ENCODE measurements at places on chromosomes 2 and 18.
A peak's percentile ranks its signal among the peaks of the same experiment; 100 is the strongest.

DNA sequence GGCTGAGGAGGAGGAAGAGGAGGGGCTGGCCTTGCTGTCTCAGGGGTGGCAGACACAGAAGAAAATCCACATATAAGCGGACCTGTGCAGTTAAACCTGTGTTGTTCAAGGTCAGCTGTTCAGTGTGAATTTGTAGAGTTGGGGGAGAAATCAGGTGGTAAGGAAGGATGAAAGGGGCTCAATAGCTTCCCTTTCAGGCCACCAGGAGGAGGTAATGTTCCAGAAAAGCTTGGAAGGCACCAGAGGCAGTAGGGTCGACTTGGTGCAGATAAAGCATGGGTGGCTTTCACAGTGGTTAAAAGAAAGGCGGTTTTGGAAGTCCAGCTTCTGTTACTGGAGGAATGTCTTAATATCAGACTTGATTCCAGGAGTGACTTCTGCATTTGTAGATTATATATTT is 167.4 kb downstream of the THSD7B start:
- DNase-seq = no peak

- DNase-seq = peak; percentile 36
Measured at GRCh38 chr2:231687133-231687852, 21.0 kb upstream of the PTMA start.

DNA sequence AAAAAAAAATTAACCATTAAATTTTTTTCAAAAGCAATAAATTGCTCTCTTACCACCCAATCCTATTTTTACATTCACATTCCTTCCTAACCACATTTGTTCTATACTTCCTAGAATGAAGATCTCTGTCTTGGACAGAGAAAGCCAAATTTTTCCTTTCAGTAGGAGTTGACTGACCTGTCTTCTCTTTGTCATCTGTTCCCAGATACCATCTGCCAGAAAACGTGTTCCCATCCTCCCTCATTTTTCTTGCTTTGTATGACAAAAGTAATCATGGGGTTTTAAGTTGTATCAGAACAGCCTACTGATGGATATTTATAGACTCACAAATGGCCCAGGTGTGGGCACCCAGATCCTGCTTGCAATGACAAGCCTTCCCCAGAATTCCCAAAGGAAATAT is 182.1 kb downstream of the CYP26B1 start:
- no peak for DNase-seq

DNA sequence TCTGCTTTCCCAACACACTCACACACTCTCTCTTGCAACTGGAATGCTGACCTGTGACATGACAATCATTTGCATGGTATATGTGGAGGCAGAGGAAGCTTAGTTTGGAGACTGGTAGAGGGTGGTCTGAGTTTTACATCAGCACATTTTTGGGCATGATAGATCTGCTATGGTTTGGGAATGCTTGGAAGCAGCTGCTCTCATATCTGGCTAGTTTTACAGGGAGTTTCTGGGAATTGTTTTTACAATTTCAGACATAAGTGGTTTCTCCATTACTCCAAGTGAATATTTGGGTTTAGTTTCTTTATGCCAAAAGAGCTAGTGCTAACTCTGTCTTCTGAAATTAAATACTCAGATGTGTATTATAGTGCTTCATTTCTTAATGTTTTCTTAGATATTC is 977.6 kb downstream of the SUCLG1 start:
- DNase-seq = no peak

DNA sequence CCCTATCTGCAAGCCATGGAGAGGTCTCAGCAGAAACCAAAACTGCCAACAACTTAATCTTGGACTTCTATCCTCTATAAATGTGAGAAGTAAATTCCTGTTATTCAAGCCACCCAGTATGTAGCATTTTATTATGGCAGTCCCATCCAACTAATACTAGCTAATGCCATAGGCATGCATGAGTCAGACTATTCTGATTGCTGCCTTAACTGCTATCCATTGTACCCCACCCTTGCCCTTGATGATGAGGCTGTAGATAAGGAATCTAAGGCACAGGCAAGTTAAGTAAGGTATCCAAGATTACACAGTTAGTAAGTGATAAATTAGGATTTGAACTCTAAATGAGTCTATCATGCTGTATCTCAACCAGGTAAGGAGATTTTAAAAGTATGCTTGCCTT is 223.0 kb downstream of the UBE2E3 start:
- no peak for DNase-seq

GRCh38 chr18:13003466-13003896 is 12.3 kb downstream of the CEP192 start:
- no peak for DNase-seq

DNA sequence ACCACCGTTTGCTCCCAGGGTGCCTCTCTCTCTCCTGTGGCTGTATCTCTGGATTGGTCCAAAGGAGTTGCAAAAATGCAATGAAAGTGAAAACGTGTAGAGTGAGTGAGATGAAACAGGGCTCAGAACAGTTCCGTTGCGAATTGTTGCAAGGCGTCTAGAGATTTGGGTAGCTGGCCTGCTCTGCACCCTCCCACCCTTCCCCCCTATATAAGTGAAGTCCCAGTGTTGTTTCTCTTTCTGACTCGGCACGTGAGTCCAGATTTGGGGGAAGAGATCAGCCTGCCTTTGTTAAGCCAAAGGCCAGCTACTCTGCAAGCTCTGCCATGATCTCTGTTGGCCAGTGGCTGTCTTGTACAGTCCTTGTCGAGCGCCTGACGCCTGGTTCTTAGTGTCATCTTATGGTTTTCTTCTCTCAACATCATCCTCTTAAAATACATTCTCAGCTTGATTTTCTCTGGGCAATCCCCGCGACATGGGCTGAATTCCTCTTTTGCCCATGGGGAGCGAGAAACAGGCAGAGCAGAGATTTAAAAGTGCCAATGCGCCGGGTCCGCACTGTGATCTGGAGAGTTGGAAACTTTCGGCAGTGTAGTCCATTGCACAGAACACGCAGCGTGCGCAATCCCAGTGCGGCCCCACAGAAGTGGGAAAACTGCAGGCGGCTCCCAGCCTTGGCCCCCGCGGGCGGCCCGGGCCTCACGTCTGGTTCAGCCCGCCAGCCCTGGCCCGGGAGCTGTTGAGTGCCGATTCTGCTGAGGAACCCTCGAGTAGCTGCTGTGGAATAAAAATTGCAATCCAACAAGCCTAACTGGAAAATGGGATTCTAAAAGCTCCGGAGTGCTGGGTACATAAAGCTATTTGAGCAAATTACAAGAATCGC is 9.3 kb downstream of the MEIS1 start:
- DNase-seq = no peak

GRCh38 chr18:21672521-21673267 is 31.9 kb downstream of the ABHD3 start:
- no peak for DNase-seq

DNA sequence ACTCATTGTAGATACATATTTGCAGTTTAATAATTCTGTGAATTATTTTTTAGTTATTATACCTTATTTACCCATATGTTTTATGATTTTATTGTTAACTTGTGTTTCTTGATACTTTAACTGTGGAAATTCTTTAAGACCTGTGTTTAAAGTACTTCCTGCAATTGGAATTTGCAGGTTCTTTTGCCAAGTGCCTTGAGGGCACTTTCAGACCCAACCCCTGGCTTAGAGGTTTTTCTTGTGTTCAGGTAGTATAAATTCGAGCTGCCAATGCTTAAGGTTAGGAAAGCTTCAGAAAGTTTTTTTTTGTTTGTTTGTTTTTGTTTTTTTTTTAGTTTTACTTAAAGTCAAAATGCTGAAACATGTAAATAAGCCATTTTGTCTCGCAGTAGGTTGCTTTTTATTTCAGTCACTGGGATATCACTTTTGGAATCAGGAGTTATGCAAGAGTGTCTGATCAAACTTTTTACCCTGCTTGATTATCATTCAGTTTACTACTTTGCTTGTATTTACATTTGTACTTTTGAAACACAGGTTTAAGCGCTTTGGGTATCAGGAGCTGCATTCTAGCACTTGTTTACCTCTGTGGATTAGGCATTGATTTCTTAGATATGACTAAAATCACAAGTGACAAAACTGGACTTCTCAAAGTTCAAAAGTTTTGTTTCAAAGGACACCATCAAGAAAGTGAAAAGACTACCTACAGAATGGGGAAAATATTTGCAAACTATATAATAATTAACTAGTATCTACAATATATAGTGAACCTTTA is 31.8 kb downstream of the TDRD15 start:
- no peak for DNase-seq

- no peak for DNase-seq
Measured at GRCh38 chr2:85231468-85231805, 96.4 kb downstream of the TGOLN2 start.

GRCh38 chr2:127860130-127860529 is 2.2 kb upstream of the POLR2D start:
- DNase-seq = no peak

GRCh38 chr2:128370468-128371247 is 52.0 kb upstream of the HS6ST1 start:
- DNase-seq = no peak

GRCh38 chr2:239464166-239465016 is 63.6 kb upstream of the HDAC4 start:
- DNase-seq = no peak

DNA sequence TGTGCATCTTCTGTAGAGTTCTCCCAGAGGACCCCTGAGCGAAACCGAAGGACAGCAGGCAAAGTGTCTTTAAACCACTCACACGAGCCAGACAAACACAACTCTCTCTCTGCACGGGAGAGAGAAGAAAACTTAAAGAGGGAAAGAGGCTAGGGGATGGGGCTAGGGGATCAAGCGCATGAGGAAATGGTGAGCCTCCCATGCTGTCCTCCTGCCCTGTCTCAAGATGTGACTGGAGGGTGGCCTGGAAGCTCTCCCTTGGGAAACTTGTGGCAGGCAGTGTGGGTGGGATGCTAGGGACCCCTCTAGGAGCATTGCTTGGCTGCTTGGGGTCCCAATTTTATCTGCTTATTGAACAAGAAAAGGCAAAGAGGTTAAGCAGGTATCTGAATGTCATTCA is 44.5 kb downstream of the CYP26B1 start:
- DNase-seq = no peak

- no peak for DNase-seq
Measured at GRCh38 chr2:143282684-143283083, 153.5 kb downstream of the ARHGAP15 start.

GRCh38 chr18:39751921-39752320 is 2186.3 kb upstream of the CELF4 start:
- no peak for DNase-seq

- no peak for DNase-seq
Measured at GRCh38 chr18:70382017-70382416, 93.2 kb downstream of the SOCS6 start.

GRCh38 chr2:71759060-71759459 is 305.7 kb downstream of the DYSF start:
- DNase-seq = no peak

DNA sequence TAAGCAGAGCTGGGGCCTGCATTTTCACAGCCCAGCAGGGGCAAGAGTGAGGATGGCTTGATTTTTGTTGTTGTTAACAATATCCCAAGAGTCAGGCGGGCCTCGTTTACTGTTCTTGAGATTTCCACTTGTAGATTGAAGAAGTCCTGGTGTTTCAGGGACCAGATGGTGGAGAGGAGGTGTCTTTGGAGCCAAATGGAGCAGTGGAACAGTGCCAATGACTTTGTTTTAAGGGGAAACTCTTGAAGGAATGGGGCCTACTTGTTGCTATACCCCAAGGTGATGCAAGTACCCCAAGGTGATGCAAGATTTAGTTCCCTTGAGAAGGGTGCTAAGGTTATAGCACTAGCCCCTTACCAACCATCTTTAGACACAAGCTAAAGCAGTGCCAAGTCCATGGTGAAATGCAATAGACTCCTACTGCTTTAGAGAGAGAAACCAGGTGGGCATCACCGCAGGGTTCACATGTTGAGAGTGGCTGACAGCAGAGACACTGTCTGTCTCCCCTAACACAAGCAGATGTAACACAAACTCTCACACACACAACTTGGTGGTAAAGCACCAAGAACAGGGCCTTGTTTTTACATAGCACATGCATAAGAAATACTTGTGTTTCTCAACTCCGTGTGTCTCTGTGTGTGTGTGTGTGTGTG is 44.0 kb downstream of the HK2 start:
- no peak for DNase-seq

DNA sequence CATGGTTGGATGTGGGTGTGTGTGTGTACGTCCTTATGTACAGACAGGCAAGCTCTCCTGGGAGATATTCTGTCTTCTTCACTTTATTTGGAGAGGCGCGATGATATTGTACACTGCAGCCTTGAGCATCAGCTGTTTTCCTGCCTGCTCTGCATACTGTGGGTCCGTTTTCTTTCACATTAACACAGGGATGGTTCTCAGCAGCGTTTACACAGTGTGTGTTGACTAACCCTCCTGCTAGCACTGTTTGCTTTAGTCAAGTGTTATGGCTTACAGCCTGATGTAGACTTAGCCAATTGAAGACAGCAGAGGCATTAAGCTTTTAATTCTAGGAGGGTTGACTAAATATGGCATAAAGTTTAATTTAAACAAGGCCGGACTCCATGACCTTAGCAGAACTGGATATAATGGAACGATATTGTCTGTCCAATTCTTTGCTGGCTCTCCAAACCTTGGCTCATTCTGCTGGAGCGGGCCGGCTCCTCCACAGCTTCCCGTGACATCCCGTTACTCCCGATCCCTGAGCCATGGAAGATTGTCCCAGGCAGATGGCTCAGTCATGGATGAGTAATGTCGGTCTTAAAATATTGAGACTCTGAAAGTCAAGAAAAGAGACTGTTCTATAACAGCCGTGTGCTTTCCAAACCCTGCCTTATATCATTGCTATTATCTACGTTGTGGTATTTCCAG is 134.7 kb downstream of the TPGS2 start:
- no peak for DNase-seq

- no peak for DNase-seq
Measured at GRCh38 chr2:152443771-152444170, 108.8 kb downstream of the FMNL2 start.

GRCh38 chr18:43422518-43422917 is 145.2 kb upstream of the SYT4 start:
- no peak for DNase-seq

- no peak for DNase-seq
Measured at GRCh38 chr2:85357736-85358135, 3.2 kb downstream of the ELMOD3 start.

GRCh38 chr2:61011678-61012077 is 5.8 kb upstream of the PEX13 start:
- no peak for DNase-seq

DNA sequence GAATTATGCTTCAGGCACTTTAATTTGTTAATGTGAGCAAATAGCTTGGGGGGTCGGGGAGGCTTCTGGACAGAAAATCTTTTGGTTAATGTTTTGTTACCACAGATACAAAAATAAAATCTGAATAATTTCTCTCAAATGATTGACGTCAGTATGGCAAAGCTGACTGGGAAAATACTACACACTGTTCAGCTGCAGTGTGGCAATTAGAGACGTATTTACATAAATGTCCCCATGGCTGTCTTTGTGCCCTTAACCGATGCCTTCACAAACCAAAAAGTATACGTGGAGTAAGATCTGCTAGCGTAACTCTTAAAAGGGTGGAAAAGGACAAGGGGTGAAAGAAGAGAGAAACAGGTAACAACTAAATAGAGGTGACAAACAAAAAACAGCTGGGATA is 83.4 kb downstream of the ACTR2 start:
- no peak for DNase-seq

Data from stimulated activated CD8-positive, alpha-beta memory T cell treated with anti-CD3 and anti-CD28 coated beads, Interleukin-7, amount 100 ng/mL, for 1 hour (primary cell).